ENCODE measurements at places on chromosomes 11 and 22.
A peak's percentile ranks its signal among the peaks of the same experiment; 100 is the strongest.

DNA sequence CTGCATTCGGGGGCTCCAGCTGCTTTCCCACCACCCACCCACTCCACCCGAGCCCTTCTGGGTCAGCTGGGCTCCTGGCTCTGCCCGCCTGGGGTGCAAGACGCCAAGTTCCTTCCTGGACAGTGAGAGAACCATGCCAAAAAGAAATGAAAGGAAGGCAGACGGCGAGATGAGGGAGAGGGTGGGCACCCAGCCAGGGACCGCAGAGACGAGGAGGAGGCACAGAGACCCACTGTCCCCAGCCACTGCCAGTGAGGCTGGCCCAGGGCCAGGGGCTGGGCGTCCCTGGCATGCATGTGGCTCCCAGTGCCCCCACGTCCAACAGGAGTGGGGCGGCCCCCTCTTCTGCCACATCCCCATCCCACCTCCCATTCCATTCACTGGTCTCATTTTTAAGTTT is 10.8 kb upstream of the CD81 start:
- DNase-seq: no peak

GRCh38 chr11:64482588-64482987 is 108.4 kb upstream of the SLC22A12 start:
- no peak for DNase-seq

DNA sequence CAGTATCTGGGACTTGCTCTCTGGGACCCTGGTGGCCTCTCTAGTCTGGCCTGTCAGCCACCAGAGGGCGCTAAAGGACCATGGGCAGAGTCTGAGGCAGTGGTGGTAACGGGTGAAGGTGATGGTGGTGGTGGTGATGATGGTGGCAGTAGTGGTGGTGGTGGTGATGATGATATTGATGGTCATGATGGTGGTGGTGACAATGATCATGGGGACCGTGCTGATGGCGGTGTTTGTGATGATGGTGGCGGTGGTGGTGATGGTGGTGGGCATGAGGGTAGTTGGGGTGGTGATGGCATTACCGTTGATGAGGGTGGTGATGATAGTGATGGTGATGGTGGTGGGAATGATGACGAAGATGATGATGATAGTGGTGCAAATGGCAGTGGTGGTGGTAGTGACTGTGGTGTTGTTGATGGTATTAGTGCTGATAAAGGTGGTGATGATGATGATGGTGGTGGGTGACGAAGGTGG is 16.0 kb downstream of the TRPM5 start:
- DNase-seq: no peak

GRCh38 chr11:2156416-2157182 is 4.4 kb downstream of the INS start:
- no peak for DNase-seq

- DNase-seq: no peak
Measured at GRCh38 chr11:6650980-6651379, 4.6 kb downstream of the DCHS1 start.

GRCh38 chr11:7251836-7252682 is at the start of gene SYT9:
SYT9 (plus strand) TSS chr11:7251904; CDS start chr11:7252187, 283 bp downstream.
- DNase-seq: no peak

GRCh38 chr11:120044011-120044675 is 93.8 kb downstream of the TRIM29 start:
- DNase-seq: no peak

DNA sequence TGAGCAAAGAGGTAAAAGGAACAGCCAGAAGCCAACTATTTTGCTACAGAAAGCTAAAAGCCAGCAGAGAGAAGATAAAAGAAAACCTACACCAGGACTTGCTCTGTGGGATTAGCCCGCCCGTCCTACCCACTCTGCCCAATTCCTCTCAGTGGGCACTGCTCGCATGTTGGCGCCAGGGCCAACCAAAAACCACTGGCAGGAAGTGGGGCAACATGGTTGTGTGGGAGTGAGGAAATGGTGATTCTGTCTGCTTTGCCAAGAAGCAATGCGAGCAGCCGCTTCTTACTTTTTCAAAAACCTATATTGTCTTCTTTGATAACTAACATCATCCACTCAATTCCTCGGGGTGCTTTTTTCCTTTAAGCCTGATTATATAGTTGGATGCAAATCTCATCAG is 14.2 kb upstream of the APOA1 start:
- DNase-seq: no peak

GRCh38 chr22:23242473-23243001 is 62.2 kb downstream of the BCR start:
- no peak for DNase-seq

GRCh38 chr11:80593648-80594374 is 1153.0 kb upstream of the TENM4 start:
- no peak for DNase-seq

DNA sequence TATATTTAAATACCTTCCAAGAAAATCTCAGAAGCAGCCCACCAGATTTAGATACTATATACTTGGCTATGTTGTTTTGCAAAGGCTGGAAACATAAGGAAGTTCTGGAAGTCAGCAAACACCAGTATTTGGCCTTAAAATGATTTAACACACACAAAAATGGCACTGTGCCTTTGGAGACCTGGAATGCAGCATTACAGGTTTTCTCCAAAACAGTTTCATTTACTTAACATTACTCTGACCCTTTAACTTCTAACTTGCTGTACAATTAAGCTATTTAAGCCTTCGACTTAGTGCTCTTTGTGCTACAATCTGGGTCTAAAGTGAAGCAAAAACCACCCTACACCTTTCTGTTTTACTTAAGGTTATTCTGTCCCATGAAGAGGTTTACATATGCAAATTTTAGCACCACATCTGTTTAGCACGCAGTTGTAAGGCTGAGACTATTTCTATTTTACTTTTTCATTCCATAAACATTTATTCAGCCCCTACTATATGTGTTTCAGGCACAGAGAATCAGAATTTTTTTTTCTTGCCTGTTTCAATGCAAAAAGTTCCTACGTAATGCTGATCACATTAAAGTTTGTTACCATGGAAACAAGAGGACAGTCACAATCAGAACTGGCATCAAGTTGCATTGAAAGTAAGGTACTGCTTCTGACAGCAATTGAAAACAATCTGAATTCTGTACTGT is 70.3 kb downstream of the MAML2 start:
- peak; percentile 69 for DNase-seq

GRCh38 chr11:33703788-33704187 is 3.2 kb upstream of the C11orf91 start:
- no peak for DNase-seq

- no peak for DNase-seq
Measured at GRCh38 chr11:84211896-84212295, 925.7 kb upstream of the CCDC90B start.

GRCh38 chr11:119726150-119726553 is 2.8 kb downstream of the NECTIN1 start:
- DNase-seq: no peak

GRCh38 chr11:75576017-75576416 is 14.0 kb downstream of the SERPINH1 start:
- no peak for DNase-seq

GRCh38 chr11:120564573-120565311 is 53.2 kb downstream of the GRIK4 start:
- DNase-seq: no peak

- no peak for DNase-seq
Measured at GRCh38 chr22:24445481-24446259, 18.3 kb downstream of the ADORA2A start.

DNA sequence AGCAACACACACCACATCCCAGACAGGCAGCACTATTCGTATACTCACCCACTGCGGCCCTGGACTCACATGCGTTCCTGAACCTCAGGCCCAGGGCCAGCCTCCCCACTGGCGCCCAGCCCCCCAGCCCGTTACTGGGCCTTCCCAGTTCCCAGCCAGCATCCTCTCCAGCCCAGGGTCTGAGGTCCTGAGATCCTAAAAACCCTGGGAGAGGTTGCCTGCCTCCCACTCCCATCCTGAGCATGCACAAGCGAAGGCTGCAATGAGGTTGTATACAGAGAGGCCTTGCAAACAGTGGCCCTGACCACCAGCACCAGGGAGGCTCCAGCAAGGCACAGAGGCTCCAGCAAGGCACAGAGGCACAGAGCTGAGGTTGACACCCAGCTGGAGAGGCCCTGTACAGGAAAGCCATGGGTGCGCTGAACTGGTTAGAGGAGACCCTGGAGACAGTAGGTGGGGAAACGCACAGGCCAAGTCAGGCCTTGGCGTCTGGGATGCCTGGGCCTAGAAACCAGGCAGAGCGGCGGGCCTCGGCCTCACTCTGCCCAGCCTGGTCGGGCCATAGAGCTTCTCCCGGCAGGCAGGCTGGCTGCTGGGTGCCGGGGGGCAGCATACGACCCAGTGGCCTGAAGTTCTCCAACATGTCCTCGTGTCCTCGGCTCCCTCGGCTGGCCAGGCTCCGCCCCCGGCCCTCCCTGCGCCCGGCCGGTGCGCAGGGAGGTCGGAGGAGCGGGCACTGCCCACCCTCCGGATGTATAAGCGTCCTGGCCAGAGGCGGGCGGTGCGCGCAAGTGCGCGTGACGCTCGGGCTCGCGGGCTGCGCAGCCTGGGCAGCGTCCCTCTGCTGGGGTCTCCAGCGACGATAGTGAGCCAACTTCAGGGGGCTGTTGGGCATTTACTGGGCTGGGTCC is 2.3 kb upstream of the TBX1 start:
- DNase-seq: no peak

DNA sequence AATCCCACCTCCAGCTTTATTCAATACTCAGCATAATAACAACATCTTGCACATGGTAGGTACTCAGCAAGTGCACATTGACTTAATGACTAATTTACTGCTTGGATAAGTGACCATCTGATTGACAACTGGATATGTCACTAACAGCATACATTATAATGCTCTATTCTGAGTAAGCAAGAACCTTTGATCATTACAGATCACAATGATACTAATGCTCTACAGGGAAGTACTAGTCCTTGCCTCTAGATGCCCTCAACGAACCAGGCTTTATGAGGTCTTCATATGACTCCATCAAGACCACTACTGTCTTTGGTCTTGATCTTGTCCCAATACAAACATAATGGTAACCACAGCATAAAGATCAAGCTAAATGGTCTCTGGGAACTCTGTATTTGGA is 167.6 kb upstream of the MTMR2 start:
- no peak for DNase-seq

DNA sequence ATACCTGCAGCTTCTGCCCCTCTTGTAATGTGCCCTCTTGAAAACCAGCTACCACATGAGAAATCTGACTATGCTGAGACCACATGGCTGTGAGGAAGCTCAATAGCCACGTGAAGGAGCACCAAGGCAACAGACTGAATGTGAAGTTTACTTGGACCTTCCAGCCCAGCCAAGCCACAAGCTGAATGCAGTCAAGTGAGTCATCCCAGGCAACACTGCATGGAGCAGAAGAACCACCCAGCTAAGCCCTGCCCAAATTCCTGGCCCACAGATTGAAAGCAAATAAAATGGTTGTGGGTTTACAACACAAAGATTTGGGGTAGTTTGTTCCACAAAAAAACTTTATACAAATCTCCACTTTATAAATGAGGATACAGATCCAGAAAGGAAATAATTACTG is 114.5 kb downstream of the TIMP3 start:
- DNase-seq: no peak

GRCh38 chr11:105622016-105622415 is 12.1 kb downstream of the GRIA4 start:
- no peak for DNase-seq

DNA sequence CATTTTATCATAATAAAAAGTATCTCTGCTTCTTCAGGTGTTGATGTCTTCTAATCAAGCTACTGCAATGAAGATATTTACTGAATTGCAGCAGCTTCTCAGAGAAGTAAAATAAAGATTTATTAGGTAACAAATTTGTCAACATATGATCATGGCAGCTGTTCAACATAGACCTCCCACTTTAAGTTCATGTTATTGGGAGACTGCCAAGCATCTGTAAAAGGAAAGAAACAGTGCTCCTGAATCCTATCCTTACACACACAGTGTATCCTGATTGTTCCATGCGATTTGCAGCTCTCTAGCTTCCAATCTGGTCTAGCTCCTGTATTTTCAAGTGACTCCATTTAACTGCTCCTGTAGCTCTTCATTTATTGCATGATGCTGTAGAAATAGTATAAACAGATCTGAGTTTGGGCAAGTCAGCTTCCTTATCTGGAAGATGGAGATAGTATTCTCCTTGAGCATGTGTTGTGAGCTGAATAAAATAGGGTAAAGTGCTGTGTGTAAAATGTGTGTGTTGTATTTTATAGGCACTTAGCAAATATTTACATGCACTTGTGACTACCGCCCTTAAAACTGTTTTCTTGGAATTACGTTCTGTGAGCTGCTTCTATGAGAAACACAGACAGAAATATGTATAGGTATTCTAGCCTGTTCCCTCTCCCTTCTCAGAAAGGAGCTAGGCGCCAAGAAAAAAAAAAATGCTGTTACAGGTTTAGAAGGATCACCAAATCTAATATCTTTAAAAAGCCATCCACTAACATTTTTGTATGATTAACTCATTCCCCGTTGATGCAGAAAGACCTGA is 290.6 kb downstream of the JRKL start:
- DNase-seq: no peak

DNA sequence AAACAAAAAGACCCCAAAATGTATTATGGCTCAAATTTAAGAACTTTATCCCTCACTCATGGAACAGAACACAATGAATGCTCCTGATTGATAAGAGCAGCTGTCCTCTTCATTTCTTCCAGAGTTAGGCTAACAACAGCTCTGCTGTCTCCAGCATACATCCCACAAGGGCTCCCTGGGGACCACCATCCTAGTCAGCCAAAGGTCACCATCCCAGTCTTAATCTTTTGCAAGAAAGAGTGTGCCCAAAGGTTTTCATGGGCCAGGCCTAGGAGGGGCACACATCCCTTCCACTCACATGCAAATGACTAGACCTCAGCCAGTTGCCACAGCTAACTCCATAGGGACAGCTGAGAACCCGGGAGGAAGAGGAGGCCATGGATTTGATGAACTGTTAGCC is 555.3 kb downstream of the BUD13 start:
- DNase-seq: no peak

GRCh38 chr11:7170431-7170830 is 81.3 kb upstream of the SYT9 start:
- DNase-seq: no peak

DNA sequence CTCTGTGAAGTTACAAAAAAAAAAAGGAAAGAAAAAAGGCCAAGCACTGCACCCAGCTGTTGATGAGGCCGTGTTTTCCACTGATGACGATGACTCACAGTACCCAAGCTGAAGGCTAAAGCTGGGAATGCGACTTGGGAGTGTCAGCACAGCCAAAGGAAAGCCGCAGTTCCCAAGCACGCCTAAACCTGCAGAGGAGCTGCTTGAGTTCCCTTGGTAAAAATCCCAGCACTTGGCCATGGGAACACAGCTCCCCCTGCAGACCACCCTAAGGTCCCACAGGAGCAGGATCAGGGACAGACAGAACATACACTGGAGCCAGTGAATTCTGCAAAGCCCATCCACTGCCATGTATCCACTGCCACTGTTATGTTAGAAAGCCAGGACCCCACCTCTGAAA is 39.9 kb downstream of the SERGEF start:
- DNase-seq: peak; percentile 66

- DNase-seq: no peak
Measured at GRCh38 chr11:16925561-16926065, 88.6 kb downstream of the PLEKHA7 start.
